ENCODE measurements at places on chromosomes 12 and 14. TPM values are rescaled to one million over a fixed set of nuclear protein-coding genes. Genes with fewer than 3 reads are reported as not detected.

DNA sequence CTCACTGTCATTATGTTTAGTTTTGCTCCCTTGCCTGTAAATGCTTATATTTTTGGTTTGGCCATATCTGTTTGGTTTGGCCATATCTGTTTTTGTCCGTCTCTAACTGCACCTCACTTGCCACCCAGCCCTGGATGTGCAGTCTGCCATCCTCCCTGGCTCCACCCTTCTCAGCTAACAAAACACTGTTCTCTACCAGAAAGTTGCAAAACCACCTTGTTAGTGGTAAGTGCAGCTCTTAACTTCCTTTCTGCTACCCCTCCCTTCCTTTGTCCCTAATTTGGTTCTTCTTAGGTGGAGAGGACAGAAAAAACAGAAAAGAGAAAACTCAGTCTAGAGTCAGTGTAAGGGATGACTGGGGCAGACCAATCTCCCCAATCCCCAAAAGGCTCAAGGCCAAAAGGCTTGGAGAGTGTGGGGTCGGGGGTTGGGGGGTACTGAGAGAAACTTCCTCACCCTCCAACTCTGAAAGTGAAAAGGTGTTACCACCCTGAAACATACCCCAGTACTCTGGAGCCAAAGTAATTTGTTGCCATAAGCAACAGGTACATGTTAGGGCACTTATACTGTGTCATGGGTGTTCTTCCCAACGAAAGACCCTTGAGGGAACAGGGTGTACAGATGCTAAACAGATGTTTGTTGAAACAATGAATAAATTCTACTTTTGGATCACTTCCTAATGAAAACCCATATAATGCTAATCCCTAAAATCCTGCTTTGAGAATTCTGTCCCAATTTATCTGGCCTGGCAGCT, 5.0 kb downstream of the BIN2 start:
- no peak for DNase-seq
- no peaks in the 10 kb centered on the region for H3K36me3 ChIP-seq
- H3K27me3 ChIP-seq: no peaks in the 10 kb centered on the region
- H3K4me3 ChIP-seq: no peak overlapping the region
- H3K4me1 ChIP-seq: no peaks in the 10 kb centered on the region

DNA sequence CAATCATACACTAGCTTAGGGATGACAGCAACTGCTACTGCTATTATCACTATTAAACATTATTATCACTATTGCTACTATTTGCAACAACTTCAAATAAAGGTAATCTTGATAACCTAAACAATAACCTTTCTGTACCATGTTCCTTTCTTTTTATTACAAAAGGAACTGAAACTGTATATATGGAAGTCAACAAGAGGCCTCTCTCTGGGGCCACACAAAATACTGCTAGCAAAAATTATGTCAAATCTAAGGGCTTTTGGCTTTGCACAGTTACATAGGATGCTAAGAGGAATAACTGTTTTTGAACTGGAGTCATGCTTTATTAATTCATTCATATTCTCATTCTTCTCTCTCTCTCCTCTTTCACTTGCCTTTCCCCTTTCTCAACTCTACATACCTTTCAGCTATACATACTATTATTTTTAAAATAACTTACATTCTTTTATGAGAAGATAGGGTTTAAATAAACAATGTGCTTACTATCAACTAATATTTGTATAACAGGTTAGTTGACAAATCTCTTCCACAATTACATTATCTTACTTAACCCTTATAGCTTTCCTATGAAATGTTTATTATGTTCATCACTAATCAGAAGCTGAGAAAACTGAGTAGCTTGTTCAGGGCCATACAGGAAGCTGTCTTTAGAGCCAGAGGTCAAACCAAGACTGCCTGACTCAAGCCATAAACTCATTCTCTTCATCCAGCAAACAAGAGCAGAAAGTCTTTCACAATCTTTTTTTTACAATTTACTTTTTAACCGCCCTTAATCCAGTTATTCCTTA, 25.7 kb downstream of the SPTSSA start:
- peaks cover 4% of the 10 kb centered on the region for H3K4me1 ChIP-seq
- no peaks in the 10 kb centered on the region for H3K27me3 ChIP-seq
- DNase-seq: no peak
- H3K27ac ChIP-seq: no peak overlapping the region

The KRT77 gene
- not detected for total RNA-seq

DNA sequence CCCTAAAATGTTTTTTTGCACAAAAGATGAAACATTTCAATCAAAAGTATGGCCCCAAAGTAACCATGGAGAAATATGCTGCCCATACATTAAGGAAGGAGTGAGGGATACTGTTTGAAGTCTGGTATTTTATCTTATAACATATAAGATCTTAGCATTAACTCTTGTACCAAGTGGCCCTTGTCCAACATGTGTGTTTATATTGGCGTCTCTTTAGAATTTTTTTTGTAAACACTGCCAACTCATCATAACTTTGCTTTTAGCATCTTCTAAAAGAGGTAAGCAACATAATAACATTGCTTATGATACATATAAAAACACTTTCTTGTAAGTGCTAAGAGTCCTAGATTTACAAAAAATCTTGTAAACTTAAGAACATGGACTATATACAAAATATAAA, 419.7 kb downstream of the ADAMTS20 start:
- H3K27ac ChIP-seq: no peak overlapping the region
- DNase-seq: no peak
- no peak overlapping the region for H3K4me3 ChIP-seq
- H3K27me3 ChIP-seq: no peaks in the 10 kb centered on the region
- H3K36me3 ChIP-seq: no peaks in the 10 kb centered on the region

DNA sequence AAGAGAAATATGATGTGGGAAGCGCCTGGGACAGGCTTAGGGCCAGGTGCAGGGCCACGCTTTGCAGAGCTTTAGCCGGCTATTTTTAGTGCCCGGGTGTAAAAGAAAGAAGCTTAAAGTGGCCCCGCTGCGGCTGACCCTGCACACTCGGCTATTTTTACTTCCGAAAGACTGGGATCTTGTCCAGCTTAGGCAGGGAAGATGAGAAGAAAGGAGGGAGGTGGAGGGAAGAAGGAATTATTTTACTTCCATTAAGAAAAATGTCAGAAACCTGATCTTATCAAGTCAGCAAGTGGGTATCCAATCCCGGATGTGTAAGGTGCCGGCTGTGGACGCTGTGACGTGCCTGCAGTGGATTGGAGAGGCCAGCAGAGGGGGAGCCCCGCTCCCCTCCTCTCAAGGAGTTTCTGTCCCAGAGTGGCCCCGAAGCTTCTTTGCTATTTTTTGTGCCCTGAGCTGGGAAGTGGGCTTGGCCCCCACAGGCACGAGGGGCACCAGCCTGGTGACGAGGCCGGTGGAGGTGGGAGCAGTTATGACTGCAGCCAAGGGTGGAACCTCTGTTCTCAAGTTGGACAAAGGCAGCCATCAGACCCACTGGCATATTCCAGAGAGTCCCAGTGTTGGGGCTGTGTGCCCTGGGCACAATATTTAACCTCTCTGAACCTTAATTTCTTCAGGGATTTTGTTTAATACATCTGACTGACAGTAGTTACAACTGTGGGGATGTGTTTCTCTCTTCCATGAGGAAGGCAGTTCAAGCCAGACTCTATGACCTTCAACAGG, 97.7 kb downstream of the ESRRB start:
- H3K27me3 ChIP-seq: peaks cover 9% of the 10 kb centered on the region
- DNase-seq: peak; percentile 23
- H3K36me3 ChIP-seq: no peaks in the 10 kb centered on the region
- no peak overlapping the region for H3K27ac ChIP-seq
- peak overlapping the region; percentile 34 for H3K4me3 ChIP-seq

- H3K36me3 ChIP-seq: no peaks in the 10 kb centered on the region
- H3K27ac ChIP-seq: peak overlapping the region; percentile 73
- no peaks in the 10 kb centered on the region for H3K27me3 ChIP-seq
- H3K4me1 ChIP-seq: peaks cover 8% of the 10 kb centered on the region
These were observed 389 bp upstream of the CCNB1IP1 start for GRCh38 chr14:20333494-20333841.

DNA sequence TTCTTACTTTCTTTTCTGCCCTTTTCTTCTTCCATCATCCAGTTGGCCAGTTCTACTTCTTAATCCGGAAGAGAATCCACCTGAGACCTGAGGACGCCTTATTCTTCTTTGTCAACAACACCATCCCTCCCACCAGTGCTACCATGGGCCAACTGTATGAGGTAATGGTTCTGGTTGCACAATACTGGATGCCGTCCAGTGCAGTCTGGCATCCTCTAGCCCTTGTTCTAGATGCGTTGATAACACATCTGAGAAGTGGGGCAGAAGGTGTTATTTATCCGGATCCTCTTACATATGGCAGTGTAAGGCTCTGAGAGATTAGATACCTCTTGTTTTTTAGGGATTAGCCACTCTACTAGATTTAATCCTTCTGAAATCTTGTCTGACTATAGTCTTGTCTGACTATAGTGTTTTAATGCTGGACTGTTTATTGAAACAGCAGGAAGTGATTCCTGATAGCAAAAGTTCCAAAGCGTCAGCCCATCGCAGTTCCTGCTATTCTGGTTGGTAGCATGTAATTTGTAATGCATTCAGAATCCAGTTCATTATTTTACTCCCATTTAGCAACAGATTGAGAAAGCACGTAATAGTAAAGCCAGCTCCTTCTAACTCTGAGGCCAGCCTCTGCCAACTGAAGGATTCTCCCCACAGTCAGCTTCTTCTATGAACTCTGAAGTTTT, 7.9 kb downstream of the GABARAPL1 start:
- H3K4me3 ChIP-seq: no peak overlapping the region
- no peaks in the 10 kb centered on the region for H3K27me3 ChIP-seq
- no peak overlapping the region for H3K27ac ChIP-seq
- peaks cover 65% of the 10 kb centered on the region for H3K36me3 ChIP-seq
- peak; percentile 71 for DNase-seq

The SLCO1A2 gene
- not detected for total RNA-seq
